ENCODE measurements at places on chromosomes 5 and 9.

GRCh38 chr5:56552612-56553268 lies 262.6 kb upstream of the MAP3K1 start:
- no peak for DNase-seq

DNA sequence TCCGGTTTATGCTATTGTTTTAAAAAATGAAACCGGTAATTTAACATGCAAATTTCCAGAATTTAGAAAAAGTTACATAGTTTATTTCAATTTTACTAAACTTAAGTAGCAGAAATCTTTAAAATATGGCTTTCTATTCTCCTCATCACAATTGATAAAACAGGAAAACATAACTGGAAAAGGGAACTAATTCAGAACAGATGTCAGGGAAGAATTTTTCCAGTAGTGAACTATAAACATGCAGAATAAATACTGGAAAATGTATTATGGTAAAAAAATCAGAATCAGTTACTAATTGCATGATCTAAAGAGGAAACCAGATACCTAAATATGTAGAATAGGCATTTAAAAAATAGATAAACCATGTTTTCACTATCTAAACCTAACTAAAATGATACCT lies 7.3 kb upstream of the NR4A3 start:
- no peak for DNase-seq

GRCh38 chr9:36123515-36123914 lies 13.0 kb upstream of the GLIPR2 start:
- no peak for DNase-seq

DNA sequence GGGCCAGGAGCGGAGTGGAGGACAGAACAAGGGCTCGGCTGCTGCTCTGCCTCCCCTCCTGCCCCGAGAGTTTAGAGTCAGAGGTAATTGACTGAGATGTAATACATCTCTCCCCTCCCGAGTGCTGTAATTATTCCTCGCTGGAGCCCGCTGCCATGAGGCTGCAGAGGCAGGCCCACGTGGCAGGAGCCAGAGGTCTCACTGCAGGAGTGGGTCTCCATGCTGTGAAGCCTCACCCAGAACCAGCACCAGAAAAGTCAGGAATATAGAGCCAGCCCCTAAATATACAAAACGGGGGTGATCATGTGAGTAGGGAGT lies 2.5 kb downstream of the FAM163B start:
- DNase-seq = no peak

DNA sequence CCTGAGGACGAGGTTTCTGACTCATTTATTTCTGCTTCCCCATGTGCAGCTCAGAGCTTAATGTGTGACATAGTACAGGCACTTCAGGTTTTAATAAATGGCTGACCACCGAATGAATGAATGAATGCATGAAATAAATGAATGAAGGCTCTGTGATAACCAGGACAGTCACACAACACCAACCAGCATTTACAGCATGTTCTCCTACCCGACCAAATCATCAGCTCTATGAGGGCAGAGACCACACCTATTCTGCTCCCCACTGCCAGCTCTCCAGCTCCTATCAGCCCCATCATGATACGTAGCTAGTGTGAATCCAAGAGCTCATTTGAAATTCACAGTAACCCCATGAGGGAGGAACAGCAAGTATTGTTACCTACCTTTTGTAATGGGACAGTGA lies 4.8 kb downstream of the TMOD1 start:
- DNase-seq = no peak

- DNase-seq = no peak
Observed at GRCh38 chr5:6572086-6572824, 60.6 kb downstream of the NSUN2 start.

- DNase-seq = peak; percentile 19
Observed at GRCh38 chr5:134902071-134902801, 2.7 kb upstream of the PCBD2 start.

- no peak for DNase-seq
Observed at GRCh38 chr9:120909904-120910303, 16.7 kb downstream of the TRAF1 start.

GRCh38 chr5:138336952-138337684 lies 948 bp upstream of the FAM53C start:
- peak; percentile 75 for DNase-seq

DNA sequence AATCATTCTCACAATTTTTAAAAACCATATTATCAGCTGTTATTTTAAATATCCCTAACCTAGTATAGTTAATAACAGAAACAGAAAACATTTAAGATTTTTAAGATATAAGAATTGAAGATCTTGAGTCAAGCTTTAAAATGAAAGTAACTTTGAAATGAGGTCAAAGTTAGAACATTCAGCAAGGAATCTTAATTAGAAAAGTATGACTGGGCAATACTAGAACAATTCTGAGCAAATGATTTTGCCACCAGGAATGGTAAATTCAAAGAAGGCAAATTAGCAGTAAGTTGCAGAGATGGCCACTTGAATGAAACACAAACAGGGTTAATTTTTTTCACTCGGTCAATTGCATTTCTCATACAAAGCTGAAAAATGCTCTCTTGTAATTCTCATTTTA lies 117.9 kb downstream of the NXNL2 start:
- no peak for DNase-seq

DNA sequence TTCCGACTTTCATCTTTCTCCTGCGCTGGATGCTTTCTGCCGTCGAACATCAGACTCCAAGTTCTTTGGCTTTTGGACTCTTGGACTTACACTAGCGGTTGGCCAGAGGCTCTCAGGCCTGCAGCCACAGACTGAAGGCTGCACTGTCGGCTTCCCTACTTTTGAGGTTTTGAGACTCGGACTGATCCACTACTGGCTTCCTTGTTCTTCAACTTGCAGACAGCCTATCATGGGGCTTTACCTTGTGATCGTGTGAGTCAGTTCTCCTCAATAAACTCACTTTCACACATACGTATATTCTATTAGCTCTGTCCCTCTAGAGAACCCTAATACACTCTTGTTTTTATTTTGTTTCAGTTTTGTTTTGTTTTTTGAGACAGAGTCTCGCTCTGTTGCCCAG lies 10.3 kb downstream of the FKBP15 start:
- no peak for DNase-seq
